ENCODE measurements at places on chromosomes 3 and 15. TPM values are rescaled to one million over a fixed set of nuclear protein-coding genes. Genes with fewer than 3 reads are reported as not detected.
A peak's percentile ranks its signal among the peaks of the same experiment; 100 is the strongest.

Gene UNC13C
- 1.3 TPM for total RNA-seq

Gene ALDH1L1
- 49.4 TPM for total RNA-seq

Gene C2CD4B
- total RNA-seq = 4.4 TPM

Gene GOLGA8Q
- 0.34 TPM for total RNA-seq

Gene CMTM6
- total RNA-seq = 25.9 TPM

GRCh38 chr15:78023865-78024518, 53.5 kb downstream of the TBC1D2B start:
- H3K27me3 ChIP-seq = no peaks in the 10 kb centered on the region
- peaks cover 25% of the 10 kb centered on the region for H3K4me1 ChIP-seq
- H3K36me3 ChIP-seq = no peaks in the 10 kb centered on the region
- peak; percentile 83 for DNase-seq

DNA sequence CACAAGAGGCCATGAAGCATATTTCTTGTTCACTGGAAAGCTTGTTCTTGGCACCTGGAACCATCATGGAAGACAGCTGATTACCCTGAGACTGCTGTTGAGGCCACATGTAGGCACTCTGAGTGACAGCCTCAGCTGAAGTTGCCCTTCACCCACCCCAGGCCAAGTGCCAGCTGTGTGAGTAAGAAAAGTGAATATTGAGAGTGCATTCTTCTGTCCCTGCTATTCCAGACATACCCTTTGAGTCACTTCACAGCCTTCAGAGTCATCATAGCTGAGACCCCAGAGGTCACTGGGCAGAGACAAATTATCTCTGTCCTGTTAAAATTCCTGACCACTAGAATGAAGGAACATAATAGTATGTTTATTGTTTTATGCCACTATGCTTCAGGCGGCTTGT, 79.6 kb downstream of the NFKBIZ start:
- no peaks in the 10 kb centered on the region for H3K36me3 ChIP-seq
- H3K4me1 ChIP-seq = no peaks in the 10 kb centered on the region
- H3K27ac ChIP-seq = no peak overlapping the region
- H3K27me3 ChIP-seq = no peaks in the 10 kb centered on the region
- H3K4me3 ChIP-seq = no peak overlapping the region
- no peak for DNase-seq

DNA sequence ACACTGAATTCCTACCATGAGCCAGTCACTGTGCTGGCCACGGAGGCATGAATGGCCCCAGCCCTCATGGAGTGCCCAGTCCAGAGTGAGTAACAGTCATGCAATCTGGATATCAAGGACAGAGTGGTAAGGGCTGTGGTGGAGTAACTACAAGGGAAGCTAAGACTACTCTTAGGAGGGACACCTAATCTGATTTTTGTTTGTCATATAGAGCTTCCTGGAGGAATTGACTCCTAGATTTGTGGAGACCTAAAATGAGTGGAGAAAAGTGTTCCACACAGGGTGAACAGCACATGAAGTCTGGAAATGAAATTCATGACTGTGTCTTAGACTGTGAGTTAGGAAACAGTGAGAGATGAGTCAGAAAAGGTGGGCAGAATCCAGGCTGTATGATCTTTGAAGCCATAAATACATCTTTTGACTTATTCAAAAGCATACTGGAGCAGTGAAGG, 219.9 kb downstream of the NFKBIZ start:
- no peaks in the 10 kb centered on the region for H3K36me3 ChIP-seq
- H3K27ac ChIP-seq = no peak overlapping the region
- H3K4me1 ChIP-seq = no peaks in the 10 kb centered on the region
- H3K4me3 ChIP-seq = no peak overlapping the region
- no peak for DNase-seq

DNA sequence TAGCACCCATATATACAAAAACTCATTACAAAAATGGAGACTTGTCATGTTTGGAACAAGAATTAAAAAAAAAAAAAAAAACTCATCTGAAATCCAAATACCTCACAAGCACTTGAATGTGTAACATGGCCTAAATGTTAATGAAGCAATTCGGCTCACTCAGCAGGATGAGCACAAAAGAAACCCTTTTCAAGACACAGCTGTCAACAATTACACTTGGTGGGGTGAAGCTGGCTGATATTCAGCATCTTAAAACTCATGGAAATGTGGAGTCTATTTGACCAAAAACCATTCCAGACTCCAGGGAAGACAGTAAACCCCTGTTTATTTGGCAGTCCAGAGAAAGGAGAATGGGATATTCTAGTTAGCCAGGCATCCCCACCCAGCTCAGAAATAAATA, 205.4 kb upstream of the TSC22D2 start:
- no peaks in the 10 kb centered on the region for H3K36me3 ChIP-seq
- H3K27ac ChIP-seq = no peak overlapping the region
- no peaks in the 10 kb centered on the region for H3K4me1 ChIP-seq
- H3K27me3 ChIP-seq = no peaks in the 10 kb centered on the region
- no peak for DNase-seq

GRCh38 chr3:52023860-52024764, 28.4 kb upstream of the RPL29 start:
- DNase-seq = no peak
- H3K27ac ChIP-seq = no peak overlapping the region
- no peaks in the 10 kb centered on the region for H3K36me3 ChIP-seq
- no peaks in the 10 kb centered on the region for H3K27me3 ChIP-seq

Gene PLCH1
- 0.23 TPM for total RNA-seq

Gene TMEM44
- total RNA-seq = 4.6 TPM

DNA sequence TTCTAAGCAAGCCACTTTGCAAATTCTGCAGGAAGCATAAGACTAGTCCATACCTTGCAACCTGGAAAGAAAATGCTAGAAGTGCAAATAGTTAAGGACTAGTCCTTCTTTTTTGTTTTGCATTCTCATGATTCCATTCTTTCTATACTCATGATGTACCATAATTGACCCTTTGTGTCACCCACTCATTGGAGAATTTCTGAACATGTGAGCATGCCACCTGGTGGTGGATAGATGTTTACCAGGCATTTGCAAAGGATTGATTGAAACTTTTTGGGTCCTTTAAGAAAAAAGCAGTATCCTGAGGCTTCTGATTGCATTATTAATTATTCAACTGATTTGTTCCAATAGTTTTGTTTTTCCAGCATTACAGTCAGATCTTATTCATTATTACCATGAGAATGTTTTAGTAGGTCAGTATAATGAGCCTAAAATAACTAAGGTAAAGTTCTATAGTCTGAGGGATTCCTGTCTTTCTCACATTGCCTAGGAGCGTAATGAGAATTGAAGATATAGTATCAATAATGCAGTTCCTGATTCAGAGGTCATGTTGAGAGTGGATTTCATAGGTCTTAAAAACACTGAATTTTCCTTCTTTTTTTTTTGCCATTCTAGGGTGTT, 20.2 kb upstream of the DIPK2A start:
- no peaks in the 10 kb centered on the region for H3K36me3 ChIP-seq
- H3K27me3 ChIP-seq = no peaks in the 10 kb centered on the region
- no peak overlapping the region for H3K27ac ChIP-seq
- H3K4me1 ChIP-seq = no peaks in the 10 kb centered on the region
- DNase-seq = no peak
- H3K4me3 ChIP-seq = no peak overlapping the region

- peaks cover 4% of the 10 kb centered on the region for H3K4me1 ChIP-seq
- no peak for DNase-seq
- H3K4me3 ChIP-seq = no peak overlapping the region
- no peaks in the 10 kb centered on the region for H3K36me3 ChIP-seq
- H3K27me3 ChIP-seq = no peaks in the 10 kb centered on the region
These were observed 2.6 kb upstream of the CDV3 start for GRCh38 chr3:133570937-133571320.

- no peak within 1 kb of the TSS for H3K27ac ChIP-seq
- no peaks in the 10 kb centered on the region for H3K36me3 ChIP-seq
- peaks cover 14% of the 10 kb centered on the region for H3K4me1 ChIP-seq
- peak within 1 kb of the TSS; percentile 15 for H3K4me3 ChIP-seq
- H3K27me3 ChIP-seq = no peaks in the 10 kb centered on the region
These were observed at the start of gene ZMYND10 for GRCh38 chr3:50345586-50346234. Gene ZMYND10, minus strand, starts transcription at chr3:50345732. Its CDS starts 153 bp downstream, at chr3:50345579.

Gene SAMMSON
- total RNA-seq = 0.30 TPM

DNA sequence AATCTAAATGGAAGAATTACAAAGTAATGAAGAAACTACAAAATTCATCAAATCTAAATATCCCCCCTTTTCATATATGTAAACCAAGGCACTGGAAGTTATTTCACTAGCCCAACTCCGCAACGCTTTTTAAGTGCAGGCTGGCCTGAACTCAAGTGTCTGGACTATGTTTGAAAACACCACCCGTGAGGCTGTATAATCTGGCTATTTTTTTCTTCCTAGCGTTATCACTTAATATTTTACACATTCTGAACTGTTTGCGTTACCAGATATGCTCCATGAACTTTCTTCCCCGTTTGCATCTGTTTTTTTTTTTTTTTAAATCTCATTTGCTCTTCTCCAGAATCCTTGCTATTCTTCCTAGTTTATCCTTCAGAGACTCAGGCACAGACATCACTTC, 619.5 kb upstream of the CBLB start:
- H3K27ac ChIP-seq = no peak overlapping the region
- H3K4me3 ChIP-seq = no peak overlapping the region
- no peak for DNase-seq
- H3K4me1 ChIP-seq = no peaks in the 10 kb centered on the region
- H3K36me3 ChIP-seq = no peaks in the 10 kb centered on the region
- H3K27me3 ChIP-seq = no peaks in the 10 kb centered on the region

Gene ROPN1B
- total RNA-seq = not detected

Gene CLDN16
- 0.77 TPM for total RNA-seq
